CD4-positive, alpha-beta T cell treated with Interleukin-4 for 4 hours (primary cell): ENCODE measurements at places on chromosomes 7 and 10.

DNA sequence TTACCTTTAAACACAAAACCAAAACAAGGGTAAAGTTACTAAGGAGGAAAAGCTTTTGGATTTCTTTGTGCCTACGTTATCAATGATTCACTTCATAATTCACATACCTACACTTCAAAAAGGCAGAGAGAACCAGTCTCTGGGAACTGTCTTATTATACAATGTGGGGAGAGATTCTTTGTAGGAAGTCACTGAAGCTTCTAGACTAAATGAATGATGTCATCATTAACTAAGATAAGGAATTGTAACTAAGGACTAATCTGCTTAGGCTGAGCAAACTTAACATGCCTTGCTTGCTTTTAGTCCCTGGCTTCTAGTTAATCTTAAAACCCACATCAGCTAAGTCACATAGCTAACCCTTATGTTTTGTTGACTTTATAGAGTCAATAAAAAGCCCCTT, 771.2 kb downstream of the NXPH1 start:
- no peak for DNase-seq

DNA sequence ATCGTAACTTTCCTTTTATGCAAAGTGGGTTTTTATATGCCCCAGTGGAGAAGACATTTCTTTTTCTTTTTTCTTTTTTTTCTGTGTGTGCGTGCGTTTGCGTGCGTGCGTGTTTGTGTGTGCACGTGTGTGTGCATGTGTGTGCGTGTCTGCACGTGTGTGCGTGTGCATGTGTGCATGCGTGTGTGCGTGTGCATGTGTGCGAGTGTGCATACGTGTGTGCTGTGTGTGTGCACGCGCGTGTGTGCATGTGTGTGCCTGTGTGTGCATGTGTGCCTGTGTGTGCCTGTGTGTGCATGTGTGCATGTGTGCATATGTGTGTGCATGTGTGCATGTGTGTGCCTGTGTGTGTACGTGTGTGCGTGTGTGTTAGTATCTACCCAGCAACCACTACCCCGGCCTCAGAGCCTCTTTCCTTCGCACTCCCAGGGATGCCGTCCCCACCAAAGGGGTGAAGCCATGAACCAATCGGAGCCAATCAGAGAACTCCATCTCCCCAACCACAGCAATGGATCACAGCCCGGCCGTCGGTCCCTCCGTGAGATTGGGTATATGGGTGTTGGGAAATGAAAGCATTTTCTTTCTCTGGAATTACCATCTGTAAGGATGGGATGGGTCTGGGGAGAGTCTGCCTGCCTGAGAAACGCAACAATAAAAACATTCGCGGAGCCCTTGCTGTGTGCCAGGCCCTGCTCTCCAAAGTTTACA, 92.3 kb downstream of the ELFN1 start:
- DNase-seq: no peak

- DNase-seq: no peak
Measured at GRCh38 chr10:72899545-72899944, 6.0 kb downstream of the OIT3 start.

DNA sequence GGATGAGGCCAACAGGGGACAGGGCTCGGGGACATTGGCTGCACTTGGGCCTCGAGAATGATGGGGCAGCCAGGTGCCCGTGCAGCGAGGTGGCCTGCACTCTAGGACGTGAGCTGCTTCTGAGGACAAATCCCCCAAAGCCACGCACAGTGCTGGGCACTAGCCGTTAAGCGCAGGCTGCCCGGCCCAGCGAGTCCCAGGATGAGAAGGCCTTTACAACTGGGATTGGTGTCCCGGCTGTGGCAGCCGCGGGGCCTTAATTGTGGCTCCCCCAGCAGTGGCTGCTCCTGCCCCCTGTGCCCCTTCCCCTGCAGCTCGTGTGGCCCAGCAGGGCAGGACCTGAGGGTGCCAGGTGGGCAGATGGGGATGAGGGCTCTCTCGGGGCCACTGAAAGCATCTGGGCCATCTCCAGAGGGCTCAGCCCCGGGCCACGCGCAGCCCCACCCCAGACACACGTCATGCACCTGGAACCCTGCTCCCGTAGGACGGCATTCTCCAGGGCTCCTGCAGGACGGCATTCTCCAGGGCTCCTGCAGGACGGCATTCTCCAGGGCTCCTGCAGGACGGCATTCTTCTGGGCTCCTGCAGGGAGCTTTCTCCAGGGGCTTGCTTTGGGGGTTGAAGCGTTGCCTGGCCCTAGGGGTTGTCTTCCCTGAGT, 6.6 kb downstream of the PWWP2B start:
- DNase-seq: no peak

GRCh38 chr7:111390000-111390399, 172.3 kb downstream of the IMMP2L start:
- DNase-seq: no peak

- DNase-seq: no peak
Measured at GRCh38 chr7:140137078-140137477, 39.7 kb downstream of the KDM7A start.

- DNase-seq: peak; percentile 49
Measured at GRCh38 chr7:157568770-157569584, 232.2 kb downstream of the DNAJB6 start.
